Caki2 (cell line): ENCODE measurements at places on chromosomes 1 and 21.

DNA sequence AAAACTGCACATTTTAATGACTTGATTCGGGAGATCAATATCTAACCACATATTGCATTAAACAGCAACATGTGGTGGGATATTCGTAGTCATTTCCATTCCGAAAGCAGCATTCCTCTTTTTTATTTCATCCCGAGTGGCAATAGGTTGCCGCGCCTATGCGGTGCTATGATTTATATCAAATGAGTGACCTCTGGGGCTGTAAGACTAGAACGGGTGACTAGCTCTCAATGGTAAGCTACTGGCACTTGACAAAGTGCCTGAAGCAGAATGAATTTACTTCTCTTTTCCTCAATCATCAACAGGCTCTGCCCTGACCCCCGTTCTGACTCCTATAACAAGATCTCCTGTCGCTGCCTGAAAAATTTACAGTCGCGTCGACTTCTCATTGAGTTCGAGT, 162.3 kb downstream of the ZNF281 start:
- DNase-seq, result no peak

- no peak for DNase-seq
Observed at GRCh38 chr1:70979881-70980280, 67.7 kb downstream of the PTGER3 start.

GRCh38 chr1:223639331-223639749, 26.2 kb downstream of the CAPN8 start:
- no peak for DNase-seq

- no peak for DNase-seq
Observed at GRCh38 chr1:119535381-119535780, 28.4 kb downstream of the HSD3B1 start.

GRCh38 chr1:161233102-161233501, 4.9 kb downstream of the NR1I3 start:
- no peak for DNase-seq

- DNase-seq, result peak; percentile 61
Observed at GRCh38 chr1:22452481-22452957, 868 bp downstream of the ZBTB40 start.

- no peak for DNase-seq
Observed at GRCh38 chr21:15978215-15978738, 248.5 kb downstream of the USP25 start.

- DNase-seq, result no peak
Observed at GRCh38 chr1:63983391-63984256, 209.8 kb downstream of the ROR1 start.

DNA sequence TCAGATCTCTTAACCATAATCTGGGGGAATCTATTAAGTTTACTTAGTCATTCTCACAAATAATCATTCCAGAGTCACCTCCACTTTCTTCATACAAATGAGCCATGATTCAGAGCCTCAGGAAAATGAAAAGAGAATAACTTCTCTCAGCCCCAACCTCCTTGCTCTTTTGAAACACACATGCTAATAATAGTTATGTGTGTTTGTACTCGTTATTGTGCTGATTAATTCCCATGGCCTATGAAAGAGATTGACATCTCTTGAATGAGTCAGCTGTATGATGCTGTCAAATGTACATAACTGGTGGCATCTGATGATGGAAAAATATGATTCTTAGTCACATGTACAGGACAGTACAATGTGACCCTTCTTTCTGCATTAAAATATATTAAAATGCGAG, 41.5 kb downstream of the DTL start:
- no peak for DNase-seq

- no peak for DNase-seq
Observed at GRCh38 chr1:173590557-173590956, 12.3 kb downstream of the SLC9C2 start.

DNA sequence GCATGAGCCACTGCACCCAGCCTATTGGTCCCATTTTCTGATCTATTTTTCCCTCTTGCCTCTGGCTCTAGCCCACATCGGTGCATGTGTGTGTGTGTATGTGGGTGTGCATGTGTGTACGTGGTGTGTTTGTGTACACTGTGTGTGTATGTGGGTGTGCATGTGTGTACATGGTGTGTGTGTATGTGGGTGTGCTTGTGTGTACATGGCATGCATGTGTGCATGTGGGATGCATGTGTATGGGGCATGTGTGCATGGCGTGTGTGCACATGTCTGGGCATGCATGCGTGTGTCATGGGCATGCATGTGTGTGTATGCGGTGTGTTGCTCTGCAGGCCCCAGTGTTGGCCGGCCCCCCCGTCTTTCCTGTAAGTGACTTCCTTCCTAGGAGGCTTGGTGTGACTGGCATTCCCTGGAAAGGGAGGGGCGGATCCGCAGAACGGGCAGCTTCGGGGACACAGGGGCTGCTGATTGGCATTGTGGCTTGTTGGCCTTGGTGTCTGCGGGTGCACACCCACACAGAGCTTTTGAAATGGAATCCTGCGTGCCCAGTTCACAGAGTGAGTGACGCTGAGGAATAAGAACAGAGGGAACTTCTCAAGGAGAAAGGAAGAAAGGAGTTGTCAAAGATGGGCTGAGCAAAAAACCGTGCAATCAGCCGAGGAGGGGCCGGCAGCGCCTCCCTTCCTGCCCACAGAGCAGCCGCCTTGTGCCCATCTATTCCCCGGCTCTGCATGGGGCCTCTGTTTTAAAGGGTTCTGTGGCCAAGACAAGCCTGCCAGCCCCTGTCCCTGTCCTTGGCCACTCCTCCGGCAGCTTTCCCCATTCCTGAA, 8.0 kb downstream of the PDXK start:
- no peak for DNase-seq

DNA sequence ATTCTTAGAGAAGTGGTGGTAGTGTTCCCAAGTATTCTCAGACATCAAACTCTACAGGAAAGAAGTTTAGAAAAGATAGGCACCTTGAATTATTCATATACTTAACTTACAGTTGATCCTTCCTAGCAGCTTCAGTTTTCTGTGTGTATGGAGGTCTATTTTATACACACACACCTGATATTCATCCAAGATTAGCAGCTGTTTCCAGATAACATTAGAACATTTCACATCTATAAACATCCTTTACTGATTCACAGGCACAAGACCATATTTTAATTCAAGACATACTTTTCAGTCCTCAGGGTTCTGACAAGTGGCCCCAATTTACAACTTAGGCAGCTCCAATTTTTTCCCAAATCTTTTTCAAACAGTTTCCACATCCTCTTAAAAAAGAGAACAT, 287.8 kb upstream of the USP25 start:
- DNase-seq, result no peak

DNA sequence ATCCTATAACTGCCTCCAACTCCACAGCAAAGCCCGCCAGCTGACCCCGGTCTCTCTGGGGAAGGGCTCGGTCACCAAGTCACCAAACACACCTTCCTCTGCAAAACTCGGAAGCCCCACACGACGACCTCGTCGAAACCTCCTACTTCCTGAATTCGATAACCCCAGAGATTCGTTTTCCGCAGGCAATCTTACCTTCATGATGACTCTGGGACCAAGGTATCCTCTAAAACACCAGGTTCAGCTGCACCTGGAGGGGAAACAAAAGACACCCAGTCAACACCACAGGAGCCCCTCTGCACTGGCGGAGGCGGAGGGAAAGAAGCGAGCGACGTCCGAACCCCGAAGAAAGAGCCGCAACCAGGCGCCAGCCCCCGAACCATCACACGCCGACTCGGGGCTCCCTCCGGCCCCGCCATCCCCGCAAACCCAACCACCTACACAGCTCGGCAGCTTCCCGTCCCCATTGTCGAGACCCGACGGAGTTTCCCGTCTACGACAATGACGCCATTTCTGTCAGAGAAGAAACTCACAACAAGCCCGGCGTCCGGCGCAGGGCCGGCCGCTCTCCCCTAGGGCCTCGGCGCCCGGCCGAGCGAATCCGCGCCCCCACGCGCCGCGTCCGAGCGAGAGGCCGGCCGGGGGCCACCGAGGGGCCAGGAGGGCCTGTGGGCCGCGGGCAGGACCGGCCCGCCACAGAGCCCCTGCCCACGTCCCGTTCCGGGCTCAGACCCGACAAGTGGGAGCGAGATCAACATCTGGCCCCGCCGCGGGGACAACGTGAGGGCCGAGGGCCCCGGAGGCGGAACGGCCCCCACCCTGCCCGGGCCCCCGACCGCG, 1.0 kb downstream of the ARID4B start:
- DNase-seq, result peak; percentile 43

DNA sequence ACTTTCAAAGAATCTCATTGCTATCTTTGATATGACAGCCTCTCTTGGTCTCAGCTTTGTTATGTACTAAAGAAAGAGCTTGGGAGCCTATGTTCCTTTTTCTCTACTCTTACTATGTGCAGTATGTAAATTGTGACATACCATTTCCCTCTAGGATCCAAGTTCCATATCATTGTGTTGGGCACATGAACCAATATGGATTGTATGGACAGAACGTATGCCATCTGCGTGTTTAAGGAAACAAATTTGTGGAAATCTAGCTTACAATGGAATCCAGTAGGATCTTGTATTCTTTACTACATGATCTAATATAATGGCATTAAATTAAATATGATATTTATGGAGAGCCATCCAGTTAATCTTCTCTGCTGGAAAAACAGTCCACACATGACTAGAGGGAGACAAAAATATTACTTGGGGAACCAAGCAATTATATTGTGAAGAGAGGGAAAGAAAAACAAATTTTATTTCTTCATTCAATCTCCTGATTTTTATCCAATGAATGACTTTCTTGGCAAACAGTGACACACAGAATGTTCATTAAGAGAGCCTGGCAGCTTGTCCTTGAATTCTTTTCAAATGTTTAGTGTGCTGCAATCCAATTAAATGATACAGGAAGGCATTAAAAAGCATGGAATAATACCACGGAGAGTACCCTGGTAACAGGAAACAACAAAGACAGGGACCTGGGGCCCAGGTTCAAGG, 106.5 kb upstream of the DAB1 start:
- DNase-seq, result no peak

DNA sequence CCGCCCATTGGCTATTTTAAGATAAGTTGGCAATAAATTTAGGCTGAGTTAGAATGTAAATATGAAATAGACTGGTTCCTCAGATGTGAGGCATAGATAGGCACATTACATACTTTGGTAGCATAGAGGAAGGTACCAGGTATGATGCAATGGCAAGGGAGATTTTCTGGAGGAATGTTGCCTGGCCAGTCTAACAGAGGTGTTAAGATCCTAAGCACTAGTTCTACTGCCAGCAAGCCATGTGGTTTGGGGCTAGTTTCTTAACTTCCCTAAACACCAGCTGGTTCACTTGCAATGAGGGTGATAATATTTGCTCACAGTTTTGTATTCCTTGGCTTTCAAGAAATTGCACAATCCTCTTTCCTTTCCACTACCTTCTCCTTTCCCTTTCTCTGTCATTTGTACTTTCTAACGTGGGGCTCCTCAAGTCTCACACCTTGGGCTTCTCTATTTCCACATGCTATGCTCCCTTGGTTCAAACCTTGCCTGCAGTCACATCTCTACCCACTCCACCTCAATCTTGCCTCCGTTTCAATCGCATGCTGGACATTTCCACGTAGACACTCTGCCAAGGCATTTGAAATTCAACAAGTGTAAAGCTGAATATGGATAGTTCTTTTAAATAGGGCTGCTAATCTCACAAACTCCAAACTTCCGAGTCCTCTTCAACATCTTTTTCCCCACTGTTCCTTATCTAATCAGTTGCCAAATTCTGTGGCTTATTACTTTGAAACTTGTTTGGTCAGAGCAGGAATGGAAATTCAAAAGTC, 4.7 kb upstream of the CD55 start:
- no peak for DNase-seq

DNA sequence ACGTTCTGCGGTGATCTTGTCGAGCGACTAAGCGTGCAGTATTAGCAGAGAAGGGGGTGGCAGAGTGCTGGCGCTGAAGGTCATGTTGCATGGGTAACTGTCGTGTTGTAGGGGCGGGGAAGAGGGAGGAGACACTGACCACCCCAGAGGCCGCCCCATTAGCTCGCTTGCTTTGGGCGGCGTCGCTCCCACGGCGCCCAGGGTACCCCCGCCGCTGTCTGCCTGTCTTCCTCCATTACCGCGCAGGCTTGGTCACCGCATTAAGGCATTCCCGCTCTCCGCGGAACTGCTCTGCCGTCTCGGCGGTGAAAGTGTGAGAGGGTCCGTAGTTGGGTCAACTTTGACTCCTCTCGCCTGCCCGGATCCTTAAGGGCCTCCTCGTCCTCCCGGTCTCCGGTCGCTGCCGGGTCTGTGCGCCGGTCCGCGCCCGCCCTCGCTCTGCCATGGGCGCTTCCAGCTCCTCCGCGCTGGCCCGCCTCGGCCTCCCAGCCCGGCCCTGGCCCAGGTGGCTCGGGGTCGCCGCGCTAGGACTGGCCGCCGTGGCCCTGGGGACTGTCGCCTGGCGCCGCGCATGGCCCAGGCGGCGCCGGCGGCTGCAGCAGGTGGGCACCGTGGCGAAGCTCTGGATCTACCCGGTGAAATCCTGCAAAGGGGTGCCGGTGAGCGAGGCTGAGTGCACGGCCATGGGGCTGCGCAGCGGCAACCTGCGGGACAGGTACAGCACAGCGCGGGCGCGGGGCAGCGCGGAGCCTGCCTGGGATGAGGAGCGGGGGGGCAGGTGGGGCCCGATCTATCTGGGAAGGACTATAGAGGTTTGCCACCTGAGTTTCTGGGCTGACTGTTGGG, at the start of gene MTARC2:
Gene MTARC2 (plus strand): TSS at position 234 of the 846 bp plus-strand sequence. CDS start 210 bp downstream, at position 444.
- DNase-seq, result peak; percentile 87

DNA sequence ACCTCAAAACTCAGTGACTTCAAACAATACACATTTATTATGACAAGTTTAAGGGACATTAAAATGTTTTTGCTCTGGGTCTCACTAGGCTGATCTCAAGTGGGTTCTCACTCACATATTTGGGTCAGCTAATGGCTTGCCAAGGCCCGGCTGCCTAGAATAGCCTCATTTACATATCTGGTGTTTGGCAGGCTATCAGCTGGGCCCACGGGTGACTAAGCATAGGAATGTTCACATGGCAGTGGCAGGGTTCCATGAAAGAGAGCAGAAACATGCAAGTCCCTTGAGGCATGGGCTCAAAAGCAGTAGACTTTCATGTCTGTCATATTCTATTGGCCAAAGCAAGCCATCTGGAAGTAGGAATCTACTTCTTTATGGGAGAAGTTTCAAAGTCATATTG, 492.6 kb downstream of the KCNT2 start:
- peak; percentile 13 for DNase-seq

GRCh38 chr1:215321802-215322201, 239.3 kb downstream of the KCNK2 start:
- no peak for DNase-seq

DNA sequence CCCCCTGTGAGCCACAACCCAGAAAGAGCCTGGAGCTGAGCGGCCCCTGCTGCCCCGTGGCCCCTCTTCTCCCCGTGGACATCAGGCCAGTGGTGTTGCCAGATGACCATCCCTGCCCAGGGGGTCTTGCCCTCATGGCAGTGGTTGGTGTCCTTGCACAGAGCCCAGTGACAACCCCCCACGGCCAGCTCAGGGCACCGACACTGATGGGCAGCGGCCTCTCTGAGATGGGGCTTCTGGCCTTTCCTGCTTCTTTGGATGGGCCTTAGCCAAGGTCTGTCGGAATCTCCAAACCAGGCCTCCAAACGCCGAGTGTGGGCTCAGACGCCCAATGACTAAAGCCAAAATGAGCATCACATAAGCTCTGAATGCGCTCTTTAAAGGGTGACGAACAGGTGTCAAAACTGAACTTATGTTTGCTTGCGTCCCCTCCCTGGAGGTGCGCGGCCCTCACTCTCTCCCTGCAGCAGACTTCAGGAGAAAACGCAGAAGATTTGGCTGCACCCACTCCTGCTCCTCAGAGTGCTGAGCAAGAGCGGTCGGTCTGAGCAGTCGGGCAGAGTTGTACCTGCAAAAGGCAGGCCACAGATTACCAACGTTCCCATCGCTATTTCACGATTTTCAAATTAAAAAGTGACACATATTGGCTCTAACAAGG, 41.9 kb downstream of the UBE2G2 start:
- no peak for DNase-seq

- DNase-seq, result no peak
Observed at GRCh38 chr21:36423771-36424433, 38.7 kb downstream of the CHAF1B start.

GRCh38 chr1:6683434-6683833, 18.2 kb downstream of the DNAJC11 start:
- no peak for DNase-seq
